Airway epithelial cell (primary cell): ENCODE measurements at places on chromosomes 5 and 9. TPM values are rescaled to one million over a fixed set of nuclear protein-coding genes. Genes with fewer than 3 reads are reported as not detected.

The SLC36A3 gene
- not detected in 2 replicates for total RNA-seq

The CYLC2 gene
- not detected in 2 replicates for total RNA-seq

The BARX1 gene
- total RNA-seq, result not detected in 2 replicates

The TLX3 gene
- total RNA-seq, result 0.07 TPM in 1 of 2 replicates, not detected in the other

The LOX gene
- total RNA-seq, result 1.3 and 3.4 TPM in 2 replicates

The PDCD1LG2 gene
- total RNA-seq, result 0.19 and 0.71 TPM in 2 replicates

The ABCA2 gene
- total RNA-seq, result 11.9 and 15.6 TPM in 2 replicates

The BTNL9 gene
- total RNA-seq, result not detected in 2 replicates

The SLC25A46 gene
- total RNA-seq, result 43.6 and 46.2 TPM in 2 replicates

The KIF4B gene
- not detected in 2 replicates for total RNA-seq

The HMCN2 gene
- 0.05 TPM in 1 of 2 replicates, not detected in the other for total RNA-seq

The NIPAL4 gene
- 14.9 and 22.1 TPM in 2 replicates for total RNA-seq

The MYMK gene
- not detected in 2 replicates for total RNA-seq

The NEUROG1 gene
- total RNA-seq, result not detected in 2 replicates

The TOR1A gene
- 29.5 and 45.5 TPM in 2 replicates for total RNA-seq
